AG20443 (cell line): ENCODE measurements at places on chromosomes 12 and 14.
A peak's percentile ranks its signal among the peaks of the same experiment; 100 is the strongest.

- no peak for DNase-seq
These were observed 74.7 kb downstream of the NIN start for GRCh38 chr14:50756300-50756699.

GRCh38 chr12:96521895-96522682 lies 32.7 kb downstream of the CFAP54 start:
- no peak for DNase-seq

DNA sequence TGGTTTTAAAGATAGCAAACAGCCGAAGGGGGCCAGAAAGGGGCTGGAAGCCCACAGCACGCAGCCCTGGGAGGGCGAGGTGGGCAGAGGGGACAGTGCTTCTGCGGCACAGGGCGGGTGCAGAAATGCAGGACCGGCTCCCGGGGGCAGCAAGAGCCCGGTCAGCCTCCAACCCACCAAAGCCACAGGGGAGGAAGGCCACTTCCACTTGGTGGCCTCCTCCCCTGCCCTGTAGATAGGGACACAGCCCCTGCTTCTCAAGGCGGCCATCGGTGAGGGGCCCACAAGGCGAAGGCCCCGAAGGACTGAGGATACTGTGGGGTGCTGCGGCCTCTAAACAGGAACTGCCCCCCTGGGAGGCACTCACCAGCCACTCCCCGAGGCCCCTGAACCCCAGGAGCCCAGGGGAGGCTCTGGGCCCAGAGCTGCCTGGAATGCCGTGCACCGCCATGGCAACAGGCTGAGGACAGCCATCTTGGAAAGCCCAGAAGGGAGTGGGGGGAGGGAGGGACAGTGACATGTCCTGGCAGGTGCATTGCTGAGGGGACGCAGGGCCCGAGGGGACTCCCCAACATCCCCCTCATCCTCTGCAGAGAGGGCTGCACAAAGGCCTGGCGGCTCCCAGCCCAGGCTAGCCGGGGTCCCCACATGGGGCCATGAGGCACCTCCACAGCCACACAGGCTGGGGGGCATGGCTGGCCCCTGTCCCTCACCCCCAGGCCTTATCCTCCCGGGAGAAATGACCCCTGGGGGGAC lies 114.7 kb downstream of the NCOR2 start:
- no peak for DNase-seq

- no peak for DNase-seq
These were observed 30.5 kb downstream of the SRGAP1 start for GRCh38 chr12:63874897-63875480.

DNA sequence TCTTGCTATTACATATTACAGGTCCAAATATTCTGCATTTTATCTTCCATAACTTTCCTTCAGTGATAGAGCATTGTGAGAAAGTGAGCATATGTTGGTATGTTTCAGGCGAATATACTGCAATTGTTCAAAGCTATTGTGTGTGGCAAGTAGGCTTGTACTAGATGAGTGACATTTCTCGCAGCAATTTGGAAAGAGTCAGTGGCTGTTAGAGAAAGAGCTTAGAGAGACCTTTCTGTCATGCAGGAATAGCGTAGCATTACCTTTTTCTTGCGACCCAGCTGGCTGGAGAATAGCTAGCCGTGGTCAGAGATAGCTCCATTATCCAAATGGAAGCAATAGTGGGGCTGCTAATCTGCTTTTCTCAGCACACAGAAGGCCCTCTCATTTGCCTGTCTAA lies 678.5 kb upstream of the FOXG1 start:
- no peak for DNase-seq

GRCh38 chr12:95623554-95624170 lies 72.4 kb upstream of the USP44 start:
- peak; percentile 90 for DNase-seq

DNA sequence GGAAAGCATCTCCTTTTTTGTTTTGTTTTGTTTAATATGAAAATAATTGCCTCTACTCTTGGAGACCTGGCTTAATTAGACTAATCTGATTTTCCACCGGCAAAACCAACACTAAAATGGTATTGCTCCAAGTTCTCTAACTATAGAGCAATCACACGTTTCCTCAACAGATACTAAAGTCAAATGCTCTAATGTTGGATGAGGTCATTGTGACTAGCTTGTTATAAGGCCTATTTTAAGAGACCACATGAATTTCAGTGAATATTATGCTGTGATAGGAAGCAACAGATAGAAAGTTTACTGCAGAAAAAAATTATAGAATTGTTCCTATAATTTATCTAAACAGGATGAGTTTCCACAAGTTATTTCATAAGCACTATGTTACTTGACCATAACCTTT lies 3.3 kb upstream of the CCDC196 start:
- DNase-seq: no peak

GRCh38 chr12:103530307-103531066 lies 34.7 kb upstream of the C12orf42 start:
- DNase-seq: no peak

DNA sequence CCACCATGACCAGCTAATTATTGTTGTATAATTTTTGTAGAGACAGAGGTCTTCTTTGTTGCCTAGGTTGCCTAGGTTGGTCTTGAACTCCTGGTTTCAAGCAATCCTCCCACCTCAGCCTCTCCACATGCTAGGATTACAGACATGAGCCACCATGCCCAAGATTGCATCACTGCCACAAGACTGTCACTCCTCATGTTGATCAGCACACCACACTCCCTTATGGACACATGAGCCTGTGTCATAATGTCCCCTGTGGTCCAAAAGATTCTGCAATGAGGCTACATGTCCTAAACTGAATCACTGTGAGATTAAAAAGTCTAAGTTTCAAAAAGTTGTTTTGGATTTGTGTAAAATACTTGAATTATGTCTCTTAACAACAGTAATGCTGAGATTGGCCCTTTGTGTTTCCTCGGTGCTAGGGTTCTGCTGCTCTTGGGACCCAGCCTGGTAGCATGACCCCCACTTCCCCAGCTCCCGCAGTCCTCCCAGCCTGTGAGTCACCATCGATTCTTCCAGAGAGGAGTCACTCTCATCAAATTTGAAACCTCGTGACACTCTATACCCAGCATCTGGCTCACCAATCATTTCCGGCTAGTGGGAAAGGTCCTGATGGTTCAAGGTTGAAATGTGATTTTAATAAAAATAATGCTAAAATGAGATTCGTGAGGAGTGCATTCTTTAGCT lies 890.9 kb downstream of the VRK1 start:
- no peak for DNase-seq

DNA sequence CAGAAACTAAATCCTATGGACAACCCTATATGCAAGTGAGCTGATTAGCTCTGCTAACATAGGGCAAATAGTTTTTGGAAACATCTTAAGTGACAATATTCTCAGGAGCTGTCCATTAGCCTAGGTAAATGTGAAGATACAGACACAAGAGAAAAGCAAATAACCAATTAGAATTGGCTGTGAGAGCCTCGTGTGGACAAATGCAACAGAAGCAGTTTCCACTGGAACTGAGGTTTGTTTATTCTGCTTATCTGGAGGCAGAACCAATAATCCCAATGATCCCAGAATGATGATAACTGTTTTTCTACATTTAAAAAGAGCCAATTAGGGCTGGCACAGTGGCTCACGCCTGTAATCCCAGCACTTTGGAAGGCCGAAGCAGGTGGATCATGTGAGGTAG lies 43.2 kb upstream of the YAF2 start:
- no peak for DNase-seq

- no peak for DNase-seq
These were observed 107.3 kb downstream of the CRADD start for GRCh38 chr12:93784339-93785086.

GRCh38 chr12:4121506-4122020 lies 152.0 kb upstream of the CCND2 start:
- no peak for DNase-seq

DNA sequence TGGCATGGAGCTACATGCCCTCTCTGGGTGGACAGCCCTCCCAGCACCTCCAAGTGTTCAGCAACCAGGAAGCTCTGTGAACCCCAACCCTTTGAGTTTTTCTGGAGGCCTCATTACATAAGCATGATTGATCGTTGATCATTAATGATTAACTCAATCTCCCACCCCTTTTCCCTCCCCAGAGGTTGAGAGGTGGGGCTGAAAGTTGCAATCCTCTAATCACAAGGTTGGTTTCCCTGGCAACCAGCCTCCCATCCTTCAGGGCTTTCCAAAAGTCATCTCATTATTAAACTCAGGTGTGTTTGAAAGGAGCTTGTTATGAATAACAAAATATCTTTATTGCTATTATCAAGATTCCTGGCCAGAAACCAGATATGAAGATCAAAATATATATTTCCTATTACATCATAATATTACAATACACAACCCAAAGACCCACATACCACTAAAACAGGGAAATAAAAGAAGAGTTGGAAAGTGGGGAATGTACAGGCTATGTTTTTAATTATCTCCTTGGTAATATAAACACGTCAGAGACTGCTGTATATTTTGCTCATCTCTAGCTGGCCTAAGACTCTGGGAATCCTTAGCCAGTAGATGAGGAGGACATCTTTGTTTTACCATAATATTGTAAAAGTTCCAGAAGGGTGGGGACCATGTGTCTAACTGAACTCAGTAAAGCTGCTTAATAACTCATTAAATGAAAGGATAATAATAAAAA lies 73.6 kb downstream of the SSPN start:
- no peak for DNase-seq

DNA sequence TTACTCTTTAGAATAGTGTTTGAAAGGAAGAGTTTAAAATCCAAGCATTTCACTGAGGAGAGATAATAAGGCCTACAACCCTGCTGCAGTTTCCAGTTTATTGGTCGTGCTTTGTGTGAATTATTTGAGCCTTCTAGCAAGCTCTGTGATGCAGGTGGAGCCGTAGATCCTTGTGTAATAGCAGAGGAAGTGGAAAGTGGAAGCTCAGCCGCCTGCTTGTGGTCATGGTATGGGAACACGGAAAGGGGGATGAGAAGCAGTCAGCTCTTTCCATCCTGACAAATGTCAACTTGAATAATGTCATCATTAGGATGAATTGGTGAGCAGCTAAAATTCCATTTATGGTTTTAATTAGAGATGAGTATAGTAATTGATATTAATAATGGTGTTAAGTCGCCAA lies 29.1 kb downstream of the SYNE2 start:
- no peak for DNase-seq

- no peak for DNase-seq
These were observed 212.6 kb downstream of the RAD51B start for GRCh38 chr14:68032154-68032553.

DNA sequence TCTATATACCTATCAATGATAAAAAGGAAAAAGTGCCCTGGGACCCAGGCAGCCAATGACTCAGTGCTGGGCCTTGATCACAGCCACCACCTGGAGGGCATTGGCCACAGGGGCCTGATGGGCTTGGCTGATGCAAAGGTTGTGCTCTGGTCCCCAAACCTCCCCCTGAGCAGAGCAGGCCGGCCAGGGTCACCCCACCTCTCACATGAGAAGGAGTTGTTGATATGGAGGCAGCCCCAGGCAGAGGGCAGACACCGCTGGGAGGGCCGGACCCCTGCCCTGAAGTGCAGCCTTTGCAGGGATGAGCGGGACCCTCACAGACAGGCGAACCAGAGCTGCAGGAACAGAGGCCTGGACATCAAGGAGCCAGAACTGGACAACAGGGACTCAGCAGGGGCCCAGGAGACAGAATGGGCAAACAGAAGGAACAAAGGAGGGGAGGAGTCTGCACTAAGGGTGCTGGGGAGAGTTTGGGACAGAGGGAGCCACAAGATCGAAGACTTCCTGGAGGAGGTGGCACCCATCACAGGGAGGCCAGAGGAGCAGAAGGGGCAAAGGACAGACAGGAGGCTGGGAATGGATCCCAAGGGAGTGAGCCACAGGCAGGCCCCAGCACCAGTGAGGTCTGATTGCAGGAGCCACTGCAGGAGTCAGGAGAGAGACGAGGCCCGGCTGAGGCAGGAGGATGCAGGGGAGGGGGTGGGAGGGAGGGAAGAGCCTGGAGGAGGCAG lies 105.0 kb downstream of the TNFAIP2 start:
- DNase-seq: no peak

- no peak for DNase-seq
These were observed 29.0 kb upstream of the TESC start for GRCh38 chr12:117127933-117128823.

GRCh38 chr12:42338280-42338679 lies 12.3 kb downstream of the PPHLN1 start:
- no peak for DNase-seq

GRCh38 chr14:72237722-72238666 lies 305.8 kb downstream of the RGS6 start:
- no peak for DNase-seq

DNA sequence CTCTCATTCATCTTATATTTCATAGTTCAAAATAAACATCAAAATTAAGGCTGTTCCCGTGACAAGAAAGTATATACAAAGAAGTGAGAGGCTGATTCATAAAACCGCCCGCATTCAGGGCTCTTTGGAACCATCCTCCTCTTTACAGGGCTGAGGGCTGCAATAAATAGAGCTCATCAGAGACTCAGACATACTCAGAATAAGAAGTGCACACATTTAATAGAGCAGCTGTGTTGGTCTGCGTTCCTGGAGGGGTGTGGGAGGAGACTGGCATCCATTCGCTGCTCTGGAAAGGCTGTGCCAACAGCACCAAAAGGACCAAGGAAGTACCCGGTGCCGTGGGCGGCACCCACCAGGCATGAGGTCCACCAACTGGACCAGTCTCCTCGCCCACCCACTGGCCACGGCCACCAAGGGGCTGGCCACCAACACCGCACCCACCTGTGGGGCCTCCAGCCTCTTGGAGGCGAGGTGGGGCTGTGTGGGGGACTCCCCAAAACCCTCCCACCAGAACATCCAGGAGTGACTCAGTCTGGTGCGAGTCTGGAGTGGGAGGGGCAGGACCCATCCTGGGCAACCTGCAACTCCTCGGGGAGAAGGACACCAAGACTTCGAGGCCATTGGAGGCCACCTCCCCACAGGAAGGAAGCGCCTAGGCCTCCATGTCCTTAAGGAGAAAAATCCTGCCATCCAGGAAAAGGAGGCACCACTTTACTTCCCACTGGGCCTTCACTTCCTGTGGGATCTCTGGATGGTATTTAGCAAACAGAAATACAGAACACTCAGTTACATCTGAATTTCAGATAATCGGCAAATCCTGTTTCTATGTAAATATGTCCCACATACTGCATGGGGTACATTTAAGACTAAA lies 32.7 kb downstream of the VCPKMT start:
- DNase-seq: no peak

DNA sequence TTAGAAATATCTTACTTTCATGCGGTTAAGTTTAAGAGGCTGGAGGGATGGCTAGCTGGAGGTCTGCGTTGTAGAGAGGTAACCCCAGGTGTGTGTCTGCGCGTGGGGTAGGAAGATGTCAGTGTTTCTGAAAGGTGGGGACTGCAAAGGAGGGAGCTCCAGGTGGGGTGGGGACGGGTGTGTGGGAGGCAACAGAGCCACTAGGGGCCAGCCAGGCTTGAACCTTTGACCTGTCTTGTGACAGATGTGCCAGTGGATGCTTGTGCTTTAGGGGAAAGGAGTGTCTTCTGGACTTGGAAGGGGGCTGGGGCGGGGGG lies 841 bp downstream of the GLI1 start:
- no peak for DNase-seq

DNA sequence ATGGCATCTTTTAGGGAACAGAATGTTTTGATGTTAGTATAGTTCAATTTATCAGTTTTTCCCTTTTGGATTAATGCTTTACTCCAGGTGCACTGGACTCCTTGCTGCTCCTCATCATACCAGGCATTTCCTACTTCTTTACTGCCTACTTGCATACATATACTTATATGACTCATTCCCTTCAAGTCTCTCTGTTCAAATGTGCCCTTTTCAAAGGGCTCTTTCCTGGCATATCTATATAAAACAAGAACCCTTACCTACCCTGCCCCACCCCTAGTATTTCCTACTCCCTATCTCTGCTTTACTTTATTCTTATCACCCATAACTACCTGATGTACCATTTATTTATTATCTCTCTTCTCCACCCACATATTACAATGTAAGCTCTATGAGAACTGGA lies 90.6 kb downstream of the CAPZA3 start:
- DNase-seq: no peak
